ENCODE measurements at places on chromosomes 13 and 19.

DNA sequence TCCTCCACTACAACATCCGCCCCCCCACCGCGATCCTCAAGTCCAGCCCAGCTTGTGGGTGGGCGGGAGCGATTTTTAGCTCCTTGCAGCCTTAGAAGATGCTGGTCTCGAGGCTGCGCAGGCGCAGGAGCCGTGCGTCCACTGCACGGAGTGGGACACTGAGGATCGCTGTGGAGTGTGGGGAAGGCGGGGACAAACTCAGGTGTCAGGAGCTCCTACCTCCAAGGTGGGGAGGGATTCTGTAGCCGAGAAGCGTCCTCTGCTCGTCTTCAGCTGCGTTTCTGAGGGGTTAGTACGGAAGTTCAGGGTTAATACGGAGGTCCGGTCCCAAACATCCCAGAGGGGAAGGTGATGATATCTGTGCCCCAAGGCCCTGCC lies at the start of gene RTBDN:
RTBDN (minus strand) TSS at position 14 of the 378 bp plus-strand sequence. CDS start 4,600 bp downstream, outside the sequence.
- DNase-seq, result no peak

GRCh38 chr13:45340422-45341033 lies 455 bp downstream of the TPT1 start:
- peak; percentile 91 for DNase-seq

DNA sequence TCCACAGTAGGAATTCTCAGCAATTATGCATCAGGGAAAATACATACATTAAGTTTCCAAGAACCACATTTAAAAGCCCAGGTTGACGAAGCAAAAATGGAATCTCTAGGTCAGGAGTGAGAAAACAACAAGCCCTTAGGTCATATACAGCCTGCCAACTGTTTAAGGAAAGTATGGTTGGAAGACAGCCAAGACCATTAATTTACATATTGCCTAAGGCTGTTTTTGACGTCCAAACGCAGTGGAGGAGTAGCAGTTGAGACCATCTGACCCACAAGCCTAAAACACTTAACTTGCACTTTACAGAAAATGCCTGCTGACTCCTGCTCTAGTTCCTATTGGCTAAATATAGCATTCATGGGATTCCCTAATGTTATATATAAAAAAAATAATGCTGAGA lies 299.0 kb downstream of the ITGBL1 start:
- no peak for DNase-seq

- DNase-seq, result no peak
Observed at GRCh38 chr19:45306518-45307027, 16.1 kb downstream of the CKM start.

- peak; percentile 57 for DNase-seq
Observed at GRCh38 chr19:2282062-2282861, at the start of gene PEAK3. TSS of gene PEAK3 (minus strand) at chr19:2282175. CDS start at chr19:2280931, 1,244 bp downstream.

GRCh38 chr13:105278943-105279381 lies 1256.5 kb downstream of the EFNB2 start:
- no peak for DNase-seq

GRCh38 chr13:37811441-37811840 lies 58.1 kb downstream of the TRPC4 start:
- DNase-seq, result no peak

DNA sequence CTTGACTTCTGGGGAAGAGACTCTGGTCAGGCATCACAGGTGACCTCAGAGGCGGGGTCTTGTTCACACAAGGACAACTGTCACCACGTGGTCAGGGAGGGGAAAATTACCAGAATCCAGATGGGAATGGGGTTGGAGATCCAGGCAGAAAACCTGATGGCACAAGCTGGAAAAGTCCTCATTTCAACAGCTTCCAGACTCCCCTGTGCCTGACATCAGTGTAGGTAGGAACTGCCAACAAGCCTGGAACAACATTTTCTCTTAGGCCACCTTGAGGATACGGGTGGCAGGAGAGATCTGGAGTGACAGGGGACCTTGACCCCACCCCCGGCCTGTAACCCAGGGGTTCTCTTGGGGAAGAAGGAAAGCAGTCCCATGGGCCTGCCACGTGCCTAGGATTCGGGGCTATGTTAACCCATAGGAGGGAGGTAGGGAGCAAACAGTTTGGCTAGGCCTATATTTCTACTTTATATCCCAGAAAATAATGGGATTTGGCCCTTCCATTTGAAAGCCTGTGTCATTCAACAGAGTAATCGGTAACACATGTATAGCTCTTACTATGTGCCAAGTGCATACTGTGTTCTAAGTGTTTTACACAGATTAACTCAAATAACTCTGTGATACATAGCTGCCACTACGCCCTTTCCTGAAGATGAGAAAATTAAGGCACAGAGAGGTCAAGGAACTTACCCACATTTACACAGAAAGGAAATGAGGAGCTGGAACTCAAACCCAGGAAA lies 44.9 kb upstream of the C13orf42 start:
- DNase-seq, result no peak

DNA sequence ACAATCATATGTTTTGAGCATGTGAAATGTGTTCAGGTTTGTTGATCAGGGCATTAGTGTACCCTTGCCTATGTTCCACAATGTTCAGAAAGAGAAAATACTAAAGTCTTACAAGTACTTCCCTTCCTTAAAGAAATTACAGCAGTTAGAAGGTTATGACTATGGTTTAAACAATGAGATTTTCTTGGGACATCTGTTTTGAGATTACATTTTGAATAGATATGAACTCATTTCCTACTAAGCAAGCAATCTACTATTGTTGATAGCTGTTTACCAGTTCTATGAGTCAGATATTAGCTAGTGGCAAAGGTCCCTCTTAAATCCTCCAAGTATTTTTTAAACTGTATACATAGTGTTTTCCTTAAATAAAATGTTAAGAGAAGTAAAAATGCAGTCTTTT lies 241.3 kb downstream of the DACH1 start:
- no peak for DNase-seq

- no peak for DNase-seq
Observed at GRCh38 chr13:109403012-109403421, 383.4 kb downstream of the IRS2 start.

DNA sequence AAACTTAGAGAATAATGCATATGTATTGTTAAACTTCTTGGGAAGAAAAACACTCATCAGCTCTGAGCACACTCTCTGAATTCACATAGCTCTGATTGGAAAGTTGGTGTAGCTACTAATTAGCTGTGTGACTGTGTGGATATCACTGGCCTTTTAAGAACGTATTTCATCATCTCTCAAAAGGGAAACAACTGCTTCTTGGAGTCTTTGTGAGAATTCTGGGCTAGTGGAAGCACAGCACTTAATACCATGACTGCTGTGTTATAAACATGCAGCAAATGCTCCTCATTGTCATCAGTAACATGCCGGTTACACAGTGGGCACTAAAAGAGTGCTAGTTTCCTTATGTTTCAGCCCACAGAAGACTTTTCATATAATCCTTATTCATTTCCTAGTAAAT lies 220.9 kb upstream of the CSNK1A1L start:
- DNase-seq, result no peak

DNA sequence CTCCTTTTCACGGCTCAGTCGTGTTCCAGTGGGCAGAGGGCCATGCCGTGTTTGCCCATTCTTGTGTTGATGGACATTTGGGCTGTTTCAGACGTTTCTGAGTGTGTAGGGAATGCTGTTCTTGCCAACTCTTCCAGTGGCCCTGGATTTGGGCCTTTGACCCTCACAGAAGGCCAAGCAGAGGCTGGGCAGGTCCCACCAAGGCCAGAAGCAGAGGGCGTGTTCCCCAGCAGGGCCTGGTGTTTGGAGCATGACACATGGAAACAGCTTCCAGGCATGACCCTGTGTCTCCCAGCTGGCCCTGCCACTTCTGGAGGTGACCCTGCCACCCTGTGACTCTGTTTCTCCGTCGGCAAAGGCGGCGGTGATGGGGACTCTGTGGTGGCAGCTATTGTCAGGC lies 35.9 kb downstream of the EFNA2 start:
- DNase-seq, result no peak

GRCh38 chr13:21573920-21574712 lies 29.9 kb downstream of the MICU2 start:
- DNase-seq, result no peak

DNA sequence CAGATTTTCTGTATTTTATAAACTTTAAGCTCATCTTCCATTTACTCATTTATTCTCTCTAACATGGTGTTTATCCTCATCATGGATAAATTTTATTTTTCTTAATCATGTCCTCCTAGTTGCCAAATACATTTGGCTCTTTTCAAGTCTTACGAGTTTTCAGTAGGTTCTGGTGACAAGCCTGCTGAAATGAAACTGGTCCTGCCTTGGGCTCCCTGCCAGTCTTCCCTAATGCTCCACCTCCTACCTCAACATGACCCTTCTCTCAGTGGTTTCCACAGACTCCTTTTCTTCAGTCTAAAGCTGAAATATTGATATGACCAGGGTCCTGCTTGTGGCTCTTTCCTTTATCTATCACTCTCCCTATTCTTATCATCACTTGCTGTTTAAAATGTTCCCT lies 81.2 kb downstream of the TRPC4 start:
- DNase-seq, result no peak

DNA sequence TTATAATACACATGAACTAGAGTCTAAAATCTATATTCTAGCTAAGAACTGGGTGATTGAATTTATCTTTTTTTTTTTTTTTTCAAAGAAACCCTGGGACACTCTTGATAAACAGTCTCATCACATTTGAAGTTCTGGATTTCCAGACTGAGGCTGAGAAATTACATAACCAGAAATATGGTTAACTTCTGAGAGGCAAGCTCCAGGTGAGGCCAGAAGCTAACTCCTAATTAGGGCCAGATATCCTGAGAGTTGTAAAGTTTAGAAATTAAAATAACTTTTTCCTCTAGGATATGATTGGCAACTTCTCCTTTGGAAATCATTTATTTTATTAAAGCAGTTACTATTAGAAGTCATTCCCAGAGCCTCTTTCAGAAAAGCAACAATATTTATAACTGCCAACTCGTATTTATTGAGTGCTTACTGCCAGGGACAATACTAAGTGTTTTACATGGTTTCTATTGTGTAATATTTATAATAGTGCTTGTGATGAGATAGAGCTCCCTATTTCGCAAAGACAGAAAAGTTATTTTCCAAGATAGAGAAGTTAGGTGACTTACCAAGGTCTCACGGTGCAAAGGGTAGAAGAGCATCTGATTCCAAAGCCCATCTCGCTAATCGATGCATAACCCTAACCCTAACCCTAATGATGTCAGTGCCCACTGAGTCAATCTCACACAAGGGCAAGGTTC lies 187.7 kb downstream of the DCT start:
- DNase-seq, result no peak

GRCh38 chr19:47541518-47541917 lies 26.7 kb upstream of the NAPA start:
- peak; percentile 58 for DNase-seq

All from activated naive CD4-positive, alpha-beta T cell treated with anti-CD3 and anti-CD28 coated beads for 36 hours (primary cell).